ENCODE measurements at places on chromosomes 1 and 21.

GRCh38 chr1:54798769-54799641 lies 2.1 kb downstream of the TTC22 start:
- DNase-seq, result no peak

- no peak for DNase-seq
Measured at GRCh38 chr1:218507355-218508002, 162.3 kb downstream of the TGFB2 start.

DNA sequence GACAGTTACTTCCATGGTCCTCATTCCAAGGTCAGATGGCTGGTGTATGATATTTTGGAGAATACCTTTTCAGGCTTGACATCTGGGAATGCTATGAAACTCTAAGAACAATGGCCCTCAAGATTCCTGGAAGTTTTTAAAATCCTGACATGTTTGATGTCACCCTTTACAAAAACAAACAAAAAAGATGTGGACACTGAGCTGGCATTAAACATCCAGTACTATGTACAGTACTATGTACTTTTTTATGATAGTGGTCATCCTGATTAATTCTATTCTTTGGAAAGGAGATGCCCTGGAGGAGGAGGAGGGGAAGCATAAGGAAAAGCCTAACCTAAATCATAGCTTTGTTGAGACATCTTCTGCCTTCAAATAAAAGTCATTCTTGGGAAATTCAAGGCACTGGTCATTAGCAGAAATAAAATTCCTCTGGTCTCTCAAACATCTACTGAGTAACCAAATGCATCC lies 235.4 kb downstream of the HMCN1 start:
- no peak for DNase-seq

- no peak for DNase-seq
Measured at GRCh38 chr1:206974140-206974539, 3.9 kb upstream of the FCAMR start.

GRCh38 chr1:102776071-102776470 lies 332.3 kb downstream of the COL11A1 start:
- DNase-seq, result no peak

DNA sequence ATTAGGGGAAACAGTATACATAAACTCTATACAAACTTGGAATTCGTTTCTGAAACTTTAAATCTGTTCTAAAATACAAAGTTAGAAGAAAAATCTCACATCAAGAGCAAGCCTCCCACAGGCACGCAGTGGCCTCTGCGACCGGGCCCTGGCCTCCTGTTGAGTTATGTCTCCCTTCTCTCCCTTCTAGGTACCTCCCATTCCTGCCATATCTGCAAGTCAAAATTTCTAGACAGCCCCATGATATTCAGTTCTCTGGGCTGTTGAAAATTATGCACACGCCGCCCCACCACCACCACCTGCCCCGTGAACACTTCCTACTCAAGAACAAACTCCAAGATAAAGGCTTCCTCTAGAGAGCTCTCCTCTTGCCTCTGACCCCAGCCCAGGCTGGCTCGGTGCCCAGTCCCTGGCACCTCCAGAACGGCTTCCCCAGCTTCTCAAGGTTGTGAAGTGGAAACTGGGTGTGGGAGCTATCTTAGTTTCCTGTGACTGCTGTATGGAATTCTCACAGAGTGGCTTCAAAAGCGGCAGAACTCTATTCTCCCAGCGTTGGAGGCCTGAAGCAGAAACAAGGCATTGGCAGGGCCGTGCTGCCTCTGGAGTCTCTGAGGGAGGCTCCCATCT lies 37.7 kb upstream of the LRP8 start:
- DNase-seq, result no peak

GRCh38 chr21:14987370-14988170 lies 77.2 kb downstream of the NRIP1 start:
- DNase-seq, result no peak

- DNase-seq, result no peak
Measured at GRCh38 chr1:20423169-20423795, 62.7 kb downstream of the CAMK2N1 start.

- DNase-seq, result no peak
Measured at GRCh38 chr1:116987256-116987555, 14.4 kb upstream of the CD101 start.

GRCh38 chr1:156920233-156921052 lies at the start of gene LRRC71:
TSS of gene LRRC71 (plus strand) at chr1:156920632. CDS start at chr1:156920804, 172 bp downstream.
- DNase-seq, result no peak

DNA sequence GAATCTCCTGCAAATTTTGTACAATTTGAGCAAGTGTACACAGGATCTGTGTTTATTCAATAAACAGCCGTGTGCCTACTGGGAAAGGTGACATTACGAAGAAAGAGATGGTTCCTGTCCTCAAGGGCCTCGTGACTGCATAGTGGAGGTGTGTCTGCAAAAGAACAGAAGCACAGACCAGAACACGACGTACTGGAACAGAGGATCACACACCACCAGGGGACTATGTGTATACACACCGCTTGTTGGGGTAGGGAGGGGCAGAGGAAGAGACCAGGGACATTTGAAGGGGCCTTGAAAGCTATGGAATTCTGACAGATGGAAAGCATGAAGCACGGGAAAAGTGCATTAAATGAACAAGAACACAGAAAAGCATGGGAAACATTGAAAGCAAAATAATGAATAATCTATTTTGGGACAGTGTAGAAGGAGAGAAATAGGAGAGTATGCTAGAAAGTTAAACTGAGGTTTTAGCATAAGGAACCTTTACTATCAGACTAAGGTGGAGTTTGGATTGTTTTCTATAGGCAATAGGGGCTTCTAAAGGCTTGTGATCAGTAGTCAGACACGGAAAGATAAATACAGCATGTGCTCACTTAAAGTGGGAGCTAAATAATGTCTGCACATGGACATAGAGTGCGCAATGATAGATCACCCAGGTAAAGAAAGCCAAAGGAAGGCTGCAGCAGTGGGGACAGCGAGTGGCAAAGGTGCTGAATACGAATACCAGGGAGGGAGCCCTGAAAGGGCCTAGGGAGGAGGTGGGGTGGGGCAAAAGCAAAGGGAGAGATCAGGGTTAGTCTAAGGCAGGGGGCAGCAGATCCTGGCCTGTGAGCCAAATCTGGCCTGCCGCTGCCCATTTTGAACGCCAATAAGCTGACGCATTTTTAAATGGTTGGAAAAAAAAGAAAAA lies 11.0 kb downstream of the JAK1 start:
- DNase-seq, result no peak

DNA sequence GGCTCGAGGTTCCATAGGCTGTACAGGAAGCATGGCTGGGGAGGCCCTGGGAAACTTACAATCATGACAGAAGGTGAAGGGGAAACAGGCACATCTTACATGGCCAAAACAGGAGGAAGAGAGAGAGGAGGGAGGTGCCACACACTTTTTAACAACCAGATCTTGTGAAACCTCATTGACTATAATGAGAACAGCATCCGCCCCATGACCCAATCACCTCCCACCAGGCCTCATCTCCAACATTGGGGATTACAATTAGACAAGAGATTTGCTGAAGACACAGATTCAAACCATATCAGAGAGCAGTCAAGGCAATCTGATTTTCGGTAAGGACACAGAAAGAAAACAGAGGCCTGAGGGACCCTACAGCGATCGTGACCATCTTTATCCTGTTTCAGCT lies 41.7 kb downstream of the TNFRSF9 start:
- DNase-seq, result no peak

GRCh38 chr1:113219377-113219776 lies 146.4 kb downstream of the LRIG2 start:
- no peak for DNase-seq

GRCh38 chr21:46564391-46564790 lies 40.5 kb downstream of the S100B start:
- DNase-seq, result no peak

DNA sequence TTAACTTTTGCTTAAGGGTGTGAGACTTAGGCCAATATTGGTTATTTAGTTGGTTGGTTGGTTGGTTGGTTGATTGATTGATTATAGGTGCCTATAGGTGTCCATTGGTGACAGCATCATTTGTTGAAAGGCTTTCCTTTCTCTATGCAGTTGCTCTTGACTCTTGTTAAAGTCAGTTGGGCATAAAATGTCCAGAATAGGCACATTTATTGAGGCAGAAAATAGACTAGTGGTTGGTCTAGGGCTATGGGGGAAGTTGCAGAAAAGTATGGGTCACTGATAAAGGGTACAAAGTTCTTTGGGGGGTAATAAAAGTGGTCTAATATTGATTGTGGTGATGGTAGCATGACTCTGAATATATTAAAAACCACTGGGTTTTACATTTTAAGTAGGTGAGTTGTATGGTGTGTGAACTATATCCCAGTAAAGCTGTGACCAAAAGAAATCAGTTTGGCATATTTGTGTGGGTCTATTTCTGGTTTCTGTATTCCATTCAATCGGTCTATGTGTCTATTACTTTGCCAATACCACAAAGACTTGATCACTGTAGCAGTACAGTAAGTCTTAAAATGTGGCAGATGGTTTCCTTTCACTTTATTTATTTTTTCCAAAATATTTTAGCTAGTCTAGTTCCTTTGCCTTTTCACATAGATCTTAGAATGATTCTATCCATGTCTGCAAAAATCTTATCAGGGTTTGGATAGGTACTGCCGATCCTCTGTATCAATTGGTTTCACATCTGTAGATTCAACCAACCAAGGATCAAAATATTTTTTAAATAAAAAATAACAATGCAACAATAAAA lies 63.0 kb downstream of the ATP1A1 start:
- DNase-seq, result no peak

DNA sequence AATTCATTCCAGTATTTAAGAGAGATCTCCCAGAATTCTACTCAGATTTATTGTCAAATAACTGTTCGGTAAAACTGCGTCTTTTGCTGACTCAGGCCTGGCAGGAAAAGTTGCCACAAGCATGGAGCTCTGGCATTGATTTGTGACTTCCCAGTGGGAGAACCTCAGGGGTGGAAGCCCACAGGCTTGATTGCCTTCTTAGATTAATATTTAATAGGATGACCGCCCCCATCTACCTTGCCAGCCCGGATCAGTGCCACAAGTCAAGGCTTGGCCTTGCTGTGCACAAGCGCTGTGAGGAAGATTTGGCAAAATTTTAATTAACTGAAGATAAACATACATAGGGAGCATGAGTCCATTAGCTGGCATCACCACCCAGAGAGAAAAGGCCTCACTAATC lies 93.5 kb downstream of the LRIG2 start:
- no peak for DNase-seq

DNA sequence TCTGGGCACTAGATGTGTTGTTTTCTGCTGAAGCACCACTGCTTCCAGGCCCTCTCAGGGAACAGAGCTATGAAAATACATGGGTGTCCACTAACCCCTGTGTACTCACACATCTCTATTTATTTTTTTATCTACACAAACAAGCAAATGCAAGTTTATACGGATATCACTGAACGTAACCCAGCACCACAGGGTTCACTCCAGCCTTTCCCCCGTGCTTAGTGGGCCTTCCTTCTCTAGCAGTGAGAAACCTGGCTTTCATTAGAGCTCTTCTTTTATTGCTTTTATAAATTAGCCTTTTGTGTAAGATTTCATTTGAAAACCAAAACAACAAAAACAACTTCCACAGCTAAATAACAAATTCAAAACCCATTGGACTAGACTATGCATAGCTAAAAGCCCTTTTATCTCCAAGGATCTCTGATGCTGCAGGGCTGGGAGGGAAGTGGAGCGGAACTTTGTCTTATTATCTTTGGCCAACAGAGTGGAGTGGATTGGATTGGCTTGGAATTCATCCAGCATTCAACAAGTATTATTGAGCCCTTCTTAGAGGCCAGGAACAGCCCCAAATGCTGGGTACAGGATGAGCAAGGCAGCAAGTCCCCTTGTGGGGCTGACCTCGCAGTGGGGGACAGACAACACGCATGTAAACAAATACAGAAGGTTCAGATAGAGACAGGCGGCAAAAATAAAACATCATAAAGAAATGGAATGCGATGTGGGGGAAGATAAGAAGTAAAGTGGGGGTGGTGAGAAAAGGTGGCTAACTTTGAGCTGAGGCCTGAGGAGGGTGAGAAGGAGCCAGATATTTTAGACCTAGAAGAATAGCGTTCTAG lies 371.8 kb upstream of the POU3F1 start:
- no peak for DNase-seq

DNA sequence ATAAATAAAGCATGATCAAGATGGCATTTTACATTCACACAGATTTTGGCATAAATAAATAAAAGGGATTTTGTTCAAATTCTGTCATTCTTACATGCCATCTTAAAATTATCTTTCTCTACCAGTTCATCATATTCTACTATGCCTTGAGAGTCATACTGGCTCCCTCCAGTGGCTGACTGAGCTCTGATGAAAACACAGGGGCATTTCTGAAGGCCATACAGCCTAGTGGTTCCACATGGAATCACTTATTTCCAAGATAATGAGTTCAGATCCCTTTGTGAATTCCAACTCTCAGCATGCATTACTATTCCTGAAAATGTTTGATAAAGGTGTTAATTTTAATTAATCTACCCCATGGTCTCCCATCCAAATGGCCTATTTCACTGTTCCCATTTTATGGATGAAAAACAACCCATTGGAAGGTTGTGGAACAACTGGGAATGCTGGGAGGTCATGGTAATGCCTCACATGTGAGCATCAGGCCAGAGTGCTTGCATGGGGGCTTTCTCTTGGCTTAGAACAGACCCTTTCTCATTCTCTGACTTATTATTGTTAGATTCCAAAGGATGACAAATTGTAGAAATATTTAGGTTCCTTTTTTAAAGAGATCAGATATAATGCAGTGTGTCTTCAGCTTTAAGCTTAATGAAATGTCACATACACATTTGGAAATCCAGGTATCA lies 622.4 kb upstream of the PKN2 start:
- DNase-seq, result peak; percentile 16

GRCh38 chr21:27292229-27292628 lies 325.3 kb upstream of the ADAMTS5 start:
- DNase-seq, result no peak

DNA sequence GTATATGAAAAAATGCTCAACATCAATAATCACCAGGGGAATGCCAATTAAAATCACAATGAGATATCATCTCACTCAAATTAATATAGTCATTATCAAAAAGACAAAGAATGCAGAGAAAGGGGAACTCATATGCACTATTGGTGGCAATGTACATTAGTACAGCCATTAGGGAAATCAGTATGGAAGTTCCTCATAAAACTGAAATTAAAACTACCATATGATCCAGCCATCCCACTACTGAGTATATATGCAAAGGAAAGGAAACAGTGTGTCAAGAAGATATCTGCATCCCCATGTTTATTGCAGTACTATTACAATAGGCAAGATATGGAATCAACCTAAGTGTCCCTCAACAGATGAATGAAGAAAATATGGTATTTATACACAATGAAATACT lies 32.1 kb upstream of the TEKT2 start:
- no peak for DNase-seq

DNA sequence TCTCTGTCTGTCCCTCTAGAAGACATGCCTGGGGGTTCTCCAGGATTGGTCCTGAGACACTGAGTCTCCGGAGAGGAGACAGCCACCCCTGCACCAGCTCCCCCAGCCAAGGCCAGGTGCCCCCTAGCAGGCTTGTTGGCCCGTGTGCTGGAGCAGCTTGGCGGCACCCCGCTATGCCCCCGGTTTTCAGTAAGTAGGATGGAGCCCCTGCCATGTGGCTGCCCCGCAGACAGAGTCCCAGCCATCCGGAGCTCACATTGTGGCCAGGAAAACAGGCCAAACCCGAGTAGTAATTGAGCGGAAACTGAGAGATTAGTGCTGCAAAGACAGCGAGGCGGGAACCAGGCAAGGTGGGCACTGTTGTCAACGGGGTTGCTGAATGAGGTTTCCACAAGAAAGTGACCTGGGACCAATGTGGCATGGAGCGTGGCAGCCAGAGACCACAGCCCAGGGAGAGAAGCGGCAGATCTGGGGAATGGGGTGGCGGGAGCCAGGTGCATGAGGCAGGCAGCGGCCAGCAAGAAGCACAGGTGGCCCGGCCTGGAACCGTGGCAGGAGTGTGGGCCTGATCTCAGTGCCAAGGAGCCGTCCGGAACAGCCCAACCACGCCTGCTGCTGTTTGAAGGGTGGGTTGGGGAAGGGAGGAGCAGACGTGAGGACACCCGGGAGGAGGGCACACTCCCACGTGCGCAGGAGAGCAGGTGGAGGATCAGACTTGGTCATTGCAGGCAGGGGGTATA lies 137.4 kb upstream of the VAMP3 start:
- no peak for DNase-seq
